Naive thymus-derived CD8-positive, alpha-beta T cell (primary cell): ENCODE measurements at places on chromosomes 2 and 18.

DNA sequence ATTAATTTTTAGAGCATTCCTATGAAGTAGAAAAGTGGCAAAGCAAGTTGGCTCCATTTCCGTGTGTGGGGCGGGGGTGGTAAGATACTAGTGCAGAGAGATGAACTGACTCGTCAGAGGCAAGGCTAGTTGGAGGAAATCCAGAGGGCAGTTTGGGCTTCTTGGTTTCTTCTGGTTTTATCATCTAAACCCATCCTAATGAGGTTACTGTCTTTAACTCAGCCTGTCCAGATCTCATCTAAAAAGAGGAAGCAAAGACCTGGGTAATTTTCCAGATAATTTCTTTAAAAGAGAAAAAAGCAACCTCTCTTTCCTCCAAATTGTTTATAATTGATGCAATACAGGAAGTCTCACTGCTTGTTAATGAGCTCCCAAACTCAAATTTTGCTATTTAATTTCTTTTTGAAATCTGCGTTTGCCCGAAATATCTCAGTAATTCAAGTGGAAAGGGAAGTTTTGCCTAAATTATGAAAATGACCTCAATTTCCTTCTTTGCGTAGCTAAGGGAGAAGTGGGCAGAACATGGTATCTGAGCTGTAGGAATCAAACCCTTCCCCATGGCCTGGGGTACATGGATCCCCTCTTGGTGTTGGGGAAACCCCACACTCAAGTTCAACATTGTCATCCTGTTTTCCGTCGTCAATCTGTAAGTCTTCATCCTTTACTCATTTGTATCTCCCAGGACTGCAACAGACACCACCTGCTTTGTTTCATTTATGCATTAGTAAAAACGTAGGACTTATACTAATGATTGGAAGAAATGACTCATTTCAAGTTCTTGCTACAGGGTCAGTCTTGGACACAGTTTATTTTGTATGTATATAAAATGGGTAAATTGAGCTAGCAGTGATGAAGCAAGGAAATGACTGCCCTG, 89.1 kb upstream of the KLF7 start:
- DNase-seq = no peak

GRCh38 chr2:119408221-119408619, 23.4 kb upstream of the TMEM37 start:
- DNase-seq = no peak

GRCh38 chr2:227871375-227871791, at the start of gene DAW1:
TSS of gene DAW1 (plus strand) at chr2:227871631. CDS start at chr2:227871690, 59 bp downstream.
- peak; percentile 21 for DNase-seq

GRCh38 chr2:2165135-2165534, 165.9 kb downstream of the MYT1L start:
- no peak for DNase-seq

GRCh38 chr2:35931626-35932025, 424.0 kb upstream of the CRIM1 start:
- no peak for DNase-seq

GRCh38 chr18:48719974-48720654, 181.3 kb downstream of the CTIF start:
- no peak for DNase-seq

DNA sequence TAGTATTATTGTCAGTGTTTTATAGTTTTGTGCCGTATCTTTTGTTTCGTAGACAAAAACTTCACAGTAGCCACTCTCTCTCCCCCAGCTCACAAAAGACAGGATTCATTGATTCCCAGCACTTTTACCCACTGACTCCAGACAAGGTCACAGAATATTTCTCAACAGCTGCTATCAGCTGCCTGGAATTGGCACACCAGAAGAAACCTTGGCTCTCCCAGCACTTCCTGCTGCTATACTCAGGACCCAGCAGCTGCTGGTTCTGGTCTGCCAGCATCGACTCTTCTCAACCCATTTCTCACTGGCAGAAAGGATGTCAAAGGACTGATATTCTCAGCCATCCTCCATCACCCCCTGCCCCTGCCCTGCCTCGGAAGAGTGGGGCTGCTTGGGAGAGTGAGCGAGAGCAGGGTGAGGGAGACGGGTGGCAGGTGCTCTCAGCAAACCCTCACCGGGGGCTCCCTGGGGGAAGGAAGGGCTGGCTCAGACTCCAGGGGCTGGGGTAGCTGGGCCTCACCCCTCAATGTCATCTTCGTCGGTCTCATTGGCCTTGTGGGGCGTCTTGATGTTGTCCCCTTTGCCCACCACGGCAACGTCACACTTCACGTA, 6.1 kb upstream of the OTOF start:
- DNase-seq = no peak

DNA sequence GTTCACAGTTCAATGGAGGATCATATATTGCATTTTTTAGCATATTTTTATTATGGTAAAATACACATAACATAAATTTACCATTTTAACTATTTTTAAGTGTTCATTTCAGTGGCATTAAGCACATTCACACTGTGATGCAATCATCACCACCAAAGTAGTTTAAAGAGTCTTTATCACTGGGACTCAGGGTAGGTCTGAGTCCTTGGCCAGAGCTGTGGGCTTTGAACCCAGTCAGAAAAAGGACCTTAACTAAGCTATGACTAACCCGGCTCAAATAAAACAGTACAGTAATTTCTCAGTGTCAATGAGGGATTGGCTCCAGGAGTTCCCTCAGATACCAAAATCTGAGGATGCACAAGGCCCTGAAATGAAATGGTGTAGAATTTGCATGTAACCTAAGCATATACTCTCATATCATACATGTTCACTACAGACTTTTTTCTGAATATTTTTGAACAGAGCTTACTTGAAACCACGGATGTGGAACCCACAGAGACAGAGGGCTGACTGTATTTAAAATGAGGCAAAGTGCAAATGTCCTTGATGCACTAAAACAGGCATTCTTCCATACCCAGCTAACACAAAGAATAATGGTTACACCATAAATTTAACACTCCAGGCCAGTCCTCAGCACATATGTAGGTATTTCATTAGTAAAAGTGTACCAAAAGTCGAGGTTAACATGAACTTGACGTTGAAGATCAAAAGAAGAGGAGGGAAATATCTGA, 246.2 kb downstream of the LNPK start:
- no peak for DNase-seq

GRCh38 chr18:48844271-48844670, 106.5 kb downstream of the SMAD7 start:
- DNase-seq = no peak

DNA sequence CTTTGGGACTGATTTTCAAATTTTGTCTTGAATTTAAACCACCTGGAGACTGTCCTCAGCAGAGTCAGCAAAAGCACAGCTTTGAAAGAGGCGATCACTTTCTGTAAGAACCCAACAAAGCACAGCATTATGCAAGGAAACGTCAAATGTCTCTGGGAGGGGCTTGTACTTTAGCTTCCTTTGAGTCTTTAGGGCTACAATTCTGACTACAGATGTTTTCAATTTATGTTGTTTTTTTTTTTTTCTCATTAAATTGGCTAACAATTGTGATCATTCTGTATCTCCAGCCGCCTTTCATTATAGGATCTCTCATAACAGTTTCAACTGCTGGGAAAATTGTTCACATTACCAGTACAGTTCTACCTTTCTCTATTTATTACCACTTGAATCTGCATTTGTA, 48.3 kb downstream of the COL3A1 start:
- no peak for DNase-seq

- no peak for DNase-seq
Observed at GRCh38 chr18:21056545-21056944, 55.1 kb downstream of the ROCK1 start.

- DNase-seq = no peak
Observed at GRCh38 chr2:160910681-160911080, 249.5 kb upstream of the TANK start.

DNA sequence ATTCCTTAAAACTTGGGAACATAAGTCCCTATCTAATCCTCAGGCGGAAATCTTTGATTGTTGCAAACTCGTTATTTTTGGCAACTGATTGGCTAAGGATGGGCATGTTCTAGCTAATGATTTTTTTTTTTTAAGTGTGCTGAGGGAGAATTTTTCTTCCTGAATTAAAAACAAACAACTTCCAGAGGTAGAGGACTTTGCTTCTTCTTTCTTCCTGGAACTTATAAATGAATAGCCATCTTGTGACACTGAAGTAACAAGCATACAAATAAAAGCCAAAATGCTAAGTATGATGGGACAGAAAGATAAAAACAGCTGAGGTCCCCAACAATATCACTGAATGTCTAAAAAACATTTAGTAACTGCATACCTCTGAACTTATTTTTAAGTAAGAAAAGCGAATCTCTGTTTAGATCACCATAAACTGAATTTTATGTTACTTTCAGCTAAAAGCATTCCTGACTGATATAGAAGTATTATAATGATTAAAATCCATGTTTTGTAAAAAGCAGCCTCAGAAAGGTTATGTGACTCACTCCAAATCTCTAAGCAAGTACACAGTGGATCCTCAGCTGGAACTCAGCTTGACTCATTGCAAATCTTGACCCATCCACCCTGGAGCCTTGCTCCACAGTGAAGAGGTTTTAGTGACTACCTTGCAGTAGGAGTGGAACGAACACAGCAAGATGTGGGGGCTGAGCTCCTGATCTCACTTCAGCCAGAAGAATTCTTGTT, 344.4 kb downstream of the CLIP4 start:
- no peak for DNase-seq

- no peak for DNase-seq
Observed at GRCh38 chr18:31487246-31488015, 10.5 kb upstream of the DSG2 start.

DNA sequence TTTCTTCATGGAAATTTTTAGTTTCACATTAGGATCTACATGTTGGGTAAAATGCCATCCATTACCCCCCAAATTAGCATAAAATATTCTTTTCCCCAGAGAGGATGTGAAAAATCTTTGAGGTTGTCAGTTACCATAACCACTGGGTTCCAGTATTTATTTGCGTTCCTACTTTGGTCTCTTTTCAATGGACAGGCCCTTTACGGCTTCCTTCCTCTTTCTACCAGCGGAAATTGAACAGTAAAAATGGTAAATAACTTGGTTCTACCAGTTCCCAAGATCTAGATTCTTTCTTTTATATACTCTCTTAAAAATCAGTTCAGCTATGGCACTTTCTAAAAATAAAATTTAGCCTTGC, 169.2 kb upstream of the APCDD1 start:
- no peak for DNase-seq

DNA sequence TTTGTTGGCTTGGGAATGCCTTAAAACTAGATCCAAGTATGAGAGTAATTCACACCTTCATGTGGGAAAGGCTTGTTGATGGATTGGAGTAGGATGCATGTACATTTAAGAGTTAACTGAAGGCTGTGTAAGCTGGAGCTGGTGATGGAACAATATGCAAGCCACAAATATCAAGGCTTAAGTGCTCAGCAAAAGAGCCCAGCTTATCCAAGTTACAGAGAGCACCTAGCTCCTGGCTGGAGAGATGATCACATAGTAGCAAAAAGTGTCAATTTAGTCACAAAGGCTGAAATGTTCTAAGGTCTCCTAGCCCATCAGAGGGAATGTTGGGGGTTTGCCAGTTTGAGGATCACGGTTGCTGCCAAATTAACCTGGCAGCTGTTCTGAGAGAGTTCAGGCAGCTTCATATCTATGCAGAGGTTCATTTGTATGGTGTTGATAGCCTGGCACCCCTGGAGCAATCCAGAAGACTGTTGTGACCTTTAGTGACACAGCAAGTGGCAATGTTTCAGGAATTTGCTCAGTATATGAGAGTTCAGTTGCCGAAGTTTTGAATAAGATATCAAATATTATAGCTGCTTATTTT, 228.2 kb downstream of the DOK6 start:
- DNase-seq = no peak

DNA sequence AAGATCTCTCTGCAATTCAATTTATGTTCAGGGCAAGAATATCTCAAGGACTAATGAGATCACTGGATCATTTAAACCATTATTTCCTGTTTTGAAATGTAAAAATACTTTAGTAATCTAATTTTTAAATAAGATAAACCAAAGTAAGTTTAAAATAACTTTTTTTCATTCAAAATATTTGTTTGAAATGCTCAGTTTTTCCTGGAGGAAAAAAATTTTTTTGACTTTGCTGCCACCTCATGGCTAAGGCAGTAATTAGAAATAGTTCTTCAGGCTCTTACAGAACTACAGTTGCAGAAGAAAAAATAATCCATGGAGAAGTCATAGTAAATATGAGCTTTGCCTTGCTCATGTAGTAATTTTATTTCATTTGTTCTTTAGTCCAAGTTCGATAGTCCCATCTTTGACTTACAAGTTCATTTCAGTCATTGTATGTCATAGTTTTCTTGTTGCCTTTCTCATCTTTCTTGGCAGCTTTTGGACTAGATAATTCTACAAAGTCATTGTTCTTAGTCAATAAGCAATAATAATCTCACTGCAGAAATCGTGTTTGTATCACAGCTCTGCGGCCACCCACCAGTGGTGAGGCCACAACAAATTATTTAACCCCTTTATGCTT, 127.4 kb downstream of the DPP4 start:
- no peak for DNase-seq

DNA sequence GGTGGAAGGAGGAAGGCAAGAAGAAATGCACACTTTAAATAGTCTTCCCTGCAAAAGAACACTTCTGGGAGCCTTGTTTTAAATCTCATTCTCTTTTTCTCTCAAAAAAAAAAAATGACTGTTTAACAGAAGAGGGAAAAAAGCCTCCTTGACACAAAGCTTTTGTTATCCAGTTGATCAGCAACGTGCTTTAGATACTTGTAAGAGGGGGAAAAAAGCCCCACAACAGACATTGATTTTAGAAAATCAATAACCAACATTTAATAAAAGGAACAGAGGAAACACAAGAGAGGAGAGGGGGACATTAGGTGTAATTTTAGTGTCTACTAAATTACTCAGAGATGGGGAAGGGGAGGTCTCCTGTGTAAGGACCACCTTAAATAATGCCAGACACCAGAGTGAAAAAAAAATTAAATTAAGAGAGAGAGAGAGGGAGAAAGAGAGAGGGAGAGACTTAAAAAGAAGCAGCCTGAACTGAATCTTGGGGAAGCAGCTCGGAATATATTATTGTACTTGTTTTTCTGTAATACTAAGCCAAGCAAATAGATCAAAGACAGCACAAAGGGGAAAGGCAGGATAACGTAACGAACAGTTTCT, 4.7 kb downstream of the ZEB2 start:
- no peak for DNase-seq

GRCh38 chr2:100395532-100396350, 21.7 kb downstream of the CHST10 start:
- DNase-seq = no peak

GRCh38 chr2:229201521-229201920, 69.6 kb downstream of the PID1 start:
- no peak for DNase-seq

DNA sequence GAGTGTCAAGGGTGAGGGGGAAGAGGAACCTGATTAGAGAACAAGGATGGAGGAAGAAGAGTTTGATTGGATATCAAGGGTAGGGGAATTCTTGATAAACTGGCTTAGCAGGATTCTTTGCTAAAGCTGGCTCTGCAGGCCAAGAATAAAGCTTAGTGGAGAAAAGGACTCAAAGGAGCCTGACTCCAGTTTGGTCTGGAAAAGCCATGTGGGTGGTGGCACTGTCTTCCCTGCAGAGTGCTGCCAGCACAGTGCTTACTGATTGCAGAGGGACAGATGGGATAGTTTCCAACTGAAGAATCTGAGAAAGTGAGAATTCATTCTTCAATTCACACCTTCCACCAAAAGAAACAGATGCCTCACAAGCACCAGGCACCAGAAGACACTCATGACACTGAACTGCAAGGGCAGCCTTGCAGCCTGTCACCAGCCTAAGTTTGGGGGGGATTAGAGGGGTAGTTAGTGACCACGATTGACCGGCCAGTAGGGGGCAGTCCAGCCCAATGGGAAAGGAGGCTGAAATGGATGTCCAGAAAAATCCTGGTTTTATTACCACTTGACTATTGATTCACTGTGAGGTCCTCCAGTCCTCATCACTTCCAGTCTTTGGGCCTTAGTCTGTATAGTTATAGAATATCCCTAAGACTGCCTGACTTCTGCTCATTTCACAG, 334.5 kb downstream of the SMAD2 start:
- no peak for DNase-seq
